ENCODE measurements at places on chromosomes 2 and 18.

GRCh38 chr18:27022477-27022876, 157.0 kb upstream of the AQP4 start:
- DNase-seq, result no peak

DNA sequence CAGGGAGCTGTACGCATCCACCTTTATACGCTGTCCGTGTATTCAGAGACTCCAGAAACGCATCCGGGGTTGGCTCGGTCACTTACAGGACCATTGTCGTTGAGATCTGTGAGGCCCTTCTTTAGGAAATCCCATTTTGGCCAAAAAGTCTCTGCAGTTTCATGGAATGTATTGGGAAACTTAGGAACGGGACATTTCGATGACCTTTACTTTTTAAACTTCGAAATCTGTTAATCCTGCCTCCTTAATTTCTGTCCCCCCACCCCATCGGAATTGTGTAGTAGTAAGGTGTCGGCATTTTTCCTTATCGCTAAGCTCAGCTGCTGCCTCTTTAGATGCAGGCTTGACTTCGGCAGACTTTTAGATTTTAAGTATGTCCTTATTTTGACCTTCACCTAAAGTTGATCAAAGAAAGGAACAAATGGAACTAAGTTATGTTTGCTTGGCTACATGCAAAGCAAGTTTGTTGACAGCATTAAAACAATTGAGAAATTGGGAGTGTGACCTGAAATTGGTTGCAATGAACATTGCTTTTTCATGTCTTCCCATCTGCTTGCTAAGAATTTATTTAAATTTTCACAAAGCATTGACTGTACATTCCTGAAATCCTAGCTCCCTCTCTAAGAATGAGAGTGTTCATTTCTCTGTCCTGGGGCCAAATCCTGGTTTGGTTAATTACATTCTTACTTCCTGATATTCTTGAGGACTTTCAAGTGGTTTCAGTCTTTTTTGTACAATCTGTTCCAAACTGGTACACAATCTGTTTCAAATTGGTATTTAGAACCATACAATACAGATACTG, 884 bp upstream of the RAPH1 start:
- DNase-seq, result no peak

GRCh38 chr18:24923138-24923537, 428.8 kb downstream of the ZNF521 start:
- DNase-seq, result no peak

DNA sequence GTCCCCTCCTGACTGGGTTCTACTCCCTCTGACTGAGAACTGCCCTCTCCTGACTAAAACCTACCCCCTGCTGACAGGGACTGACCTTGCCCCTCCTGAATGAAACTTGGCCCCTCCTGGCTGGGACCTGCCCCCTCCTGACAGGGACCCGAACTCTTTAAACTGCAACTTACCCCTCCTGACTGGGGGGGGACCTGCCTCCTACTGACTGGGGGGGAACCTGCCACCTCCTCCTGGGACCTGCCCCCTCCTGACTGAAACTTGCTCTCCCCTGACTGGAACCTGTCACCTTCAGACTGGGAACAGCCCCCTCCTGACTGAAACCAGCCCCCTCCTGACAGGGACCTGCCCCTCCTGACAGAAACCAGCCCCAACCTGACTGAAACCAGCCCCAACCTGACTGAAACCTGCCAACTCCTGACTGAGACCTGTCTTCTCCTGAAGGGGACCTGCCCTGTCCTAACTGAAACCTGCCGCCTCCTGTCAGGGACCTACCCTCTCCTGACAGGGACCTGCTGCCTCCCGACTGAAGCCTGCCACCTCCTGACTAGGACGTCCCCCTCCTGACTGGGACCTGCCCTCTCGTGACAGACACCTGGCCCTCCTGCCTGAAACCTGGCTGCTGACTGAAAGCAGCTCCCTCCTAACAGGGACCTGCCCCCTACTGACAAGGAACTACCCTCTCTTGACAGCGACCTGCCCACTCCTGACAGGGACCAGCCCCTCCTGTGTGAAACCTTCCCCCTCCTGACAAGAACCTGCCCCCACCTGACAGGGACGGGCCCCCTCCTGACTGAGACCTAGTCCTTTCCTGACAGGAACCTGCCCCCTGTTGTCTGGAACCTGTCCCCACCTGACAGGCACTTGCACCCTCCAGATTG, 87.1 kb downstream of the PXDN start:
- DNase-seq, result no peak

DNA sequence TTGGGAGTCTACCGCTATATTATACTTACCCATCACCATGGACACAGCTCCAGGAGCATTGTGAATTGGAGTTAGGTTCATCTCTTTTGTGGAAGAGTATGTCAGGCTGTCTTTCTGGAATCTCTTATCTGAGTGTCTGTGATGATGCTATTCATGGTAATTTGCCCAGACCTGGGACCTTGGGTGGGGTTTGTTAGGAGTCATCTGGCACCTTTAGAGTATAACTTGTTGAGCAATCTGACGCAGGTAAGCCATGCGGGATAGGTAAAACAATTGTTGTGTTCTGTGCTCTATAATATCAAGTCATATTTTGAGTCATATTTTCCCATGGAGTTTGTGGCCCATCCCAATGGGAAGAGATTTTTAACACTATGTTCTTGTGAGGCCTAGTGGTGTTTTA, 49.7 kb upstream of the MAPRE2 start:
- no peak for DNase-seq

- no peak for DNase-seq
These were observed 790.1 kb downstream of the SLC4A3 start for GRCh38 chr2:220417503-220417902.

GRCh38 chr18:3706279-3707097, 256.5 kb downstream of the TGIF1 start:
- DNase-seq, result no peak

GRCh38 chr2:172402198-172402597, 25.2 kb upstream of the ITGA6 start:
- DNase-seq, result no peak

DNA sequence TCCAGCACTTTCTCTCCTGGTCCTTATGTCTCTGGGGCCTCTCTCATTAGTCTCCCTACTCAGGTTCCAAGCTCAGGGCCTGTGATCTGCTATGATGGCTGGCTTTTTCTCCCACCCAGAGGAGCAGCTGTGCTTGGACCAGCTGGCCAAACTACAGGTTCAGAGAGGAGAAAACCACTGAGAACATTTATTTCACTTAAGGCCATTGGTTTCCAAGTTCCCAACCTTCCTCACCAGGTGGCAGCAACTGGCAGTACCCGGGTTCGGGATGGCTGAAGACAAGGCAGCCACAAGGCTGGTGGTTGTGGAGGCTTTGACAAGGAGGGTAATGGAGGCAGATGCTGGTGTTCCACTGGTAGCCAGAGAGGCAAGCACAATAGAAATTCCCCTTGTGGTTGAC, 29.9 kb upstream of the SELENOI start:
- DNase-seq, result no peak

- DNase-seq, result no peak
These were observed 51.0 kb downstream of the ANKRD44 start for GRCh38 chr2:197259470-197259999.

DNA sequence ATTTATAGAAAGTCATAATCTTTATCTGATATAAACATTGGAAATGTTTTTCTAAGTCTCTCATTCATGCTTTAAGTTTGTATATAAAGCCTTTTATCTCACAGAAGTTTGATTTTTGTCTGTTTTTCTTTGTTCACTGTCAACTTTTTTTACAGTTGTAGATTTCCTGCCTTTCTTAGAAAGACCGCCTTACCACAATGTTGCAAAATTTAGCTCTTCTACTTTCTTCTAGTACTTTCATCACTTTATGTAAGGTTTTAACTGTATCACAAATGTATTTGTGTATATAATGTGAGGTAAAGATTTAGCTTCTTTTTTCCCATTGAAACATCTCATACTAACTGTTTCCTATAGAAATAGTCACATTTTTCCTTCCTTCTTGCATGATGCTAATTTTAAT, 136.1 kb downstream of the DNAH6 start:
- no peak for DNase-seq

GRCh38 chr2:238916875-238917590, 69.1 kb downstream of the TWIST2 start:
- no peak for DNase-seq

Data from activated CD4-positive, alpha-beta T cell treated with anti-CD3 and anti-CD28 coated beads for 24 hours (primary cell).